ENCODE measurements at places on chromosomes 3 and 15.

GRCh38 chr3:156720826-156721225 lies 46.4 kb downstream of the TIPARP start:
- no peak for DNase-seq

DNA sequence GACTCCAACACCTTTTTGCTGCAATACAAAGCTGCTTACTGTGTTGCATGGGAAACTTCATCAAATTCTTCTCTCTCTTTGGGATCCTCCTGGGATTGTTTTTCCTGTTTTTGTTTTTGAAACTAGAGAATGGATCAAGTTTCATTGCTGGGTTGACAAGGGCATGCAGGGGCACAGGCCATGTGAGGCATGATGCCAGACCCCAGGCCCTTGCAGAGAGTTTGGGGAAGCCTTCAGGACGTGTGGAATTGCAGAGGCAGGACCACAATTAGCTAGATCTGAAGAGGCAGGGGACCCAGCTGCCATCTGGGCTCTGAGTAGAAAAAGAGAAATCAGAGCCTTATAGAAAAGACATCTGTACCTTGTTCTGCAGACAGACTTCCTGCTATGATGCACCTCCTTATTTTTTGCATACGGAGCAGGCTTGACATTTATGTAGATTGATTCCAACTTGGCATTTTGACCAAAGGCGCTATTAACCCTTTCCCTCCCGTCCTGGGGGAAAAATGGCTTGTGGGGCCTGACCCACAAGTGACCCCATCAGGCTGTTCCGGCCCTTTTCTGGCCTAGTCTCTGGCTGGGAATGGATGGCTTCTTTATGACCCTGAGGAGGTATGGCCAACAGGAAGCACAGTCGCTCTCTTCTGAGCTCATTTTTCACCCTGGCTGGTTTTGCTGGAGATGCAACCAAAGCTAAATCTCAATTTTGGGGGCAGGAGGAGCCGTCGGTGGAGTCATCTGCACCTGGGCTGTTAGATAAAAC lies 44.3 kb upstream of the CHRNB4 start:
- DNase-seq, result no peak

DNA sequence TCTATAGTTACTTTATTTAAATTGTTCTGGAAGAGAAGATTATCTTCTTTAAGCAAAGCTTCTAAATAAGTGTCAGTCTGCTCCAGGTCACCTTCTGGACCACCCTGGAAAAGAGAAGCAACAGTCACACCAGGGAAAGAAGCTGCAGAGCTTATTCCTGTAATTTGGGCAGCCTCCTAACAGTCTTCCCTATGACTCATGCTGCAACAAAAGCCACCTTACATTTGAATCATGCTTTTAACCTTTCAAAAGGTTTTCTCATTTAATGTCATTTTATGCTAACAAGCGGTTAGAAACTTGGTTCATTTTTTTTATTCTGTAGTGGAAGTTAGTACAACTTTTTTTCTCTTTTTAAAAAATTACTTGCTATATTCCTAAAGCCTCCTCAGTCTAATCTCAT lies 5.3 kb upstream of the GUCA1C start:
- DNase-seq, result no peak

- DNase-seq, result no peak
Measured at GRCh38 chr3:194046995-194047645, 88.8 kb upstream of the HES1 start.

GRCh38 chr3:30625541-30626438 lies 19.4 kb downstream of the TGFBR2 start:
- no peak for DNase-seq

DNA sequence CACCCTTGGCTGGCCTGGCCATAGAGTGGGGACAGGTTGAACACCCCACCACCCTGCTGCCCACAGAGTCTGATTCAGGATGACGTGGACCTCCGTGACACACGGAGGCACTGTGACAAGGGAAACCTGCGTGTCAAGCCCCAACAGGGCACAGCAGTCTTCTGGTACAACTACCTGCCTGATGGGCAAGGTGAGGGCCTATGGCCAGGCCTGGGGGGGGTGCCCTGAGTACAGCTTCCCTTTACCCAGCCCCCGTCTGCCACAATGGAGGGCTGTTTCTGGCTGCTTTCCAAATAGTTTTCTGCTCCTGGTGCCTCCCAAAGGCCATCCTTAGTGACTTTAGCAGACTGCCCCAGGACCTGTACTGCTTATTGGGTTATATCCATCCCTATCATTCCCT lies 1.2 kb upstream of the WDR6 start:
- no peak for DNase-seq

DNA sequence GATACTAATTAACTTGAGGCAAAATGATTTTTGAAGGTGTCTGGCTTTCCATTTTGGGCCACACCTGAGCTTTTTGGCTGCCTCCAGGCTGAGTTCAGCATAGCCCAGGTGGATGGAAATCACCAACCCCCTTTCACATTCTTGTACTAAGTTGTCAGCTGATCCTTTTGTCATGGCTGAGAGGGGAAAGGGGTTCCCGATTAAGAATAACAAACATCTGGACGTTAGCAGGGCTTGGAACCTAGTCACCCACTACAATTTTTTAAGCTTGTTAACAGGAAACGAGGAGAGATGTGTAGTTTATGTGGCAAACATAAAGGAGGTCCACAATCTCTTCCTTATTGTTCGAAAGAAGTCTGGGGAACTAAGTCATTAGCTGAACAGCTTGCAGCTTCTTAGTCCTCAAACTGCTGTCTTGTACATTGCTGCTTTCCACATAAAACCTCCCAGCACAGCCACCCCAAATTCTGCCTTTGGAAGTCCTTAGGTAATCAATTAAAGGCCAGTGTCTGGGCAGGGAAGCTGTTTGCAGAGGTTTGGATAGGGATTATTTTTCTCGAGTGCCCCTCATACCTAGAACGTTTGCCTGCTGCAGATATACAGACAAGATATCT lies 5.0 kb downstream of the NR2F2 start:
- DNase-seq, result no peak

DNA sequence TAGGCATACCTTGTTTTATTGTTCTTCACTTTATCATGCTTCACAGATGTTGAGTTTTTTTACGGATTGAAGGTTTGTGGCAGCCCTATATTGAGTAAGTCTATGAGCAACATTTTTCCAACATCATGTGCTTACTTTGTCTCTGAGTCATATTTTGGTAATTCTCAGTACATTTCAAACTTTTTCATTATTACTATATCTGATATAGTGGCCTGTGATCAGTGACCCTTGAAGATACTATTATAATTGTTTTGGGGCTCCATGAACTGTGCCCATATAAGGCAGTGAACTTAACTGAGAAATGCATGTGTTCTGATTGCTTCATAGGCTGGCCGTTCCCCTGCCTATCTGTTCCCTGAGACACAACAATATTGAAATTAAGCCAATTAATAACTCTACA lies 42.8 kb upstream of the NSMCE3 start:
- DNase-seq, result no peak

DNA sequence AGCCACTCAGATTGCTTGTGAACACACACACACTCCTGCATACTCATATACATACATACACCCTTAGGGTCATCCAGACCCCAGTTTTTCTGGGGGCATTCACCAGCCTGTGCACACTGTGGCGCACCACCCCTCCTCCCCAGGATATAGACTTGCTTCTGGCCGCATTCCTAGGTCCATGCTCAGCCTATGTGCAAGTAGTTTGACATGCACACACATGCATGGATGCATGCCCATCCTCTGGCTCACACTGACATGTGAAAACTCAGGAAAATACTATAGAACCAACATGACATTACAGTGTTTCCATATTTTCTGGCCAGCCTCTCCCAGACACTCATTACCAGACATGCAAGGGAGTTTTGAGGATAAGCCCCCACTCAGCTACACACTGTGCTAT lies 79.3 kb upstream of the POLG start:
- no peak for DNase-seq

GRCh38 chr3:37140899-37141541 lies 33.4 kb downstream of the LRRFIP2 start:
- no peak for DNase-seq

- peak; percentile 83 for DNase-seq
Measured at GRCh38 chr3:71584394-71585011, 975 bp upstream of the FOXP1 start.

DNA sequence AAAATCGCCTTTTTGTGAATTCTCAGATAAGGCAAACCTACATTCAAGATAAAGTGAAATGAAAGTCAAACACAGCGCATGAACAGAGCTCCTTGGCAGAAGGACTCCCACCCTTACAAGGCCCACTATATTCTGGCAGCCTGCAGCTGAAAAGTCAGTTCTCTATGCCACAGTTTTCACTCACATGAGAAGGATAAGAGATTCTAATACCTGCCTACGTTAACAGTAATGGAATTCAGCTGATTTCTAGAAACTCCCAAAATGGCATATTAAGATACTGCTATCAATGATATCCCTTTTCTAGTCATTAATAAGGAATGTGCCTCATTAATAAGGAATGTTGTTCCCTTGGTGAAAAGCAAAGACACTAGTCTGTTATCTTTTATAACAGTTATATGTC lies 27.0 kb downstream of the SLC30A4 start:
- no peak for DNase-seq

DNA sequence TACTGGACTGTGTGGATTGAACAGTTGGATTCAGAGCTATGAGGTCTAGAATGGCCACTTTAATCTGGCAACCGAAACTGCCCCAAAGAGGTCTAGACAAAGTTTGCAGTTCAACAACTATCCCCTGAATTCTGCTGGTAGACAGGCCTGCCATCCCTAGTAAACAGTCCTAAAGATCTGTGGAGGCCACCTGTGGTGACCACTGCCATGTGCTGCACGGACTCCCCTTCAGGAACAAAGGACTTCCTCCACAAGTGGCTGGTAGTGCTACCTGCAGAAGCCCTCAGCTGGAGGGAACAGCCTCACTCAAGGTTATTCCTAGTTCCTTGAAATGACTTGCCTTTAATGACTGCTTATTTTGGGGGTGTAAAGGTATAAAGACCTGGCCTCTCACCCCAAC lies 6.1 kb downstream of the TNFAIP8L3 start:
- DNase-seq, result no peak

Measured in K562 (cell line).